ENCODE measurements at places on chromosomes 3 and 15. TPM values are rescaled to one million over a fixed set of nuclear protein-coding genes. Genes with fewer than 3 reads are reported as not detected.

REC114 gene
- total RNA-seq: not detected

BOC gene
- 3.5 TPM for total RNA-seq

IFT57 gene
- total RNA-seq: 70.5 TPM

BCHE gene
- 10.4 TPM for total RNA-seq

PATL2 gene
- 1.4 TPM for total RNA-seq

AP4E1 gene
- total RNA-seq: 9.1 TPM

Measured in bronchial smooth muscle cell (primary cell).